Stimulated activated CD8-positive, alpha-beta memory T cell treated with anti-CD3 and anti-CD28 coated beads, Interleukin-4, amount 100 ng/mL, for 1 hour (primary cell): ENCODE measurements at places on chromosomes 16 and 17.

GRCh38 chr17:78781104-78781892, 775 bp downstream of the CYTH1 start:
- DNase-seq, result no peak

DNA sequence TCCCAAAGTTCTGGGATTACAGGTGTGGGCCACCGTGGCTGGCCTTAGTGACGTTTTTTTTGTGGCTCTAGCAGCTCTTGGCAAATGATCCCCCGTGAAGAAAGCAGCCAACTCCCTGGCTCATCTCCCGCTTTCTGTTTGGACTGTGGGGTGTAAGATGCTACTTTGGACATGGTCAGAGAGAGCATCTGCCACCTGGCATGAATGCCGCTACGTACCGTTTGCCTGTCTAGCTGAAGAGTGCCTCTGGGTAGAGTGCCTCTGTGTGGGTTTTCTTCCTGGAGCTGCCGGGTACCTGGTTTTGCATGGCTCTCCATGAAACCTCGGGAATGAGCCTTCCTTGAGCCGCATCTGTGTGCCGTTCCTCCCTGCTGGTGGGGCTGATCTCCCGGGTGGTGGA, 34.3 kb downstream of the NDEL1 start:
- DNase-seq, result no peak

DNA sequence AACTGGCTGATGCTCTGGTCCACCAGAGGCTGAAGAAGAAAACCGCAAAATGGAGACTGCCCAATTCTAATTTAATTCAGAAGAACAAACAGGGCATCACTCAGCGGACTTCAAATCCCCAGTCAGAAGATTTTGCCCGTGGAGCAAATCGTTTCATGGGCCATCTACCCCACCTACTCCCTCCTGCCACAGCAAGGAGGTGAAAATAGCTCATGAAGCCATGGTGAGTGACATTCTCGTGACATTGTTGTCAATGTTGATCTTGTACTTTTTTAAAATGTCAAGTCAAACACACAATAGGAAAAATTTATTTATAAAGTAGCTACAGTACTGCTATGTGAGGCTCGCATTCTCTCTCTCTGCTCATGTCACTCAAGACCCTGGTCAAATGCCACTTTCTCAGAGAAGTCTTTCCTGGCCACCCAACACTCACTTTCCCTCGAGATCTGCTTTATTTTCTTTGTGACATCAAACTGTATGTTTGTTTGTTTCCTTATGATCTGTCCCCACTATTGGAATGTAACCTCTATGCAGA, 31.3 kb upstream of the SOX9 start:
- no peak for DNase-seq

GRCh38 chr17:77049440-77049839, 91.3 kb upstream of the SEC14L1 start:
- no peak for DNase-seq

DNA sequence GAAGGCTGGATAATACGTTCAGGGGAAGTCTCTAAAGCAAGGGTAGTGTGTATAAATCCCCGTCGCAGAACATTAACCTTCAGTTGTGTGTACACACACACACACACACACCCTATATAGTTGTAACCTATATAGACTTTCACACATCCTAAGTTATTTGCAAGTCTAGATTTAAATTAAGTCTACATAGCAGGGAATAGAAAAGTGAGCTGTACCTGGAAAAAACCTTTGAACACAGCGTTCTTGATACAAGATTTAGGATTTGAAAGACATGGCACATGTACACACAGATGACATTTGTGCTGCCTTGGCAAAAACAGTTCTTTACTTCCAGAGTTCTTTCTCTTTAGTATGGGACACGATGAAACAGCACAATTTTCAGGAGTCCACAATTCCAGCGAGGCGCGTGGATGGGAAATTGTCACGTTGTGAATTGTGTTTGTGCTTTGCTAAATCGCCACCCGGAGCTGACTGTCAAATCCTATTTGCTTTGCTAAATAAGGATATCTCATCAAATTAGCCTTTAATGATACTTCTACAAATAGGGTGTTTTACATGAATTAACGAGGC, 233.9 kb downstream of the MRTFB start:
- DNase-seq, result no peak

DNA sequence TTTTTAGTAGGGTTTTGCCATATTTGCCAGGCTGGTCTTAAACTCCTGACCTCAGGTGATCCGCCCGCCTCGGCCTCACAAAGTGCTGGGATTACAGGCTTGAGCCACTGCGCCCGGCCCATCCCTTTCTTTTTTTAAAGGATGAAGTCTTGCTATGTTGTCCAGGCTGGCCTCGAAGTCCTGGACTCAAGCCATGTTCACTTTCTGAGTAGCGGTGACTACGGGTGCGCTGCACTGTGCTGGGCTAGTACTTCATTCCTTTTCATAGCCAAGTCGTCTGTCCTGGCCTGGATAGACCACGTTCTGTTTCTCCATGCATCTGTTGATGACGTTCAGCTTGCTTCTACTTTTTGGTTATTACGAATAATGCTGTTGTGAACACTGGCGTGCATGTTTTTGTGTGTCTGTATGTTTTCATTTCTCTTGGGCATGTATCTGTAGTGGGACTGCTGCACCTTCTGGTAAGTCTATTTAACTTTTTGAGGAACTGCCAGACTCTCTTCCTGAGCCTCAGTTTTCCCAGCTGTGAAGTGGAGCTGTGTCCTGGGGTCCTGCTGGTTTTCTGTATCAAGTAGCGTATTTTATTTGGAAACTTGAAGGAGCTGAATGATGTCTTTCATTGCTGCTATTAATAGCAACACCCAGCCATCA, 40.0 kb upstream of the GSE1 start:
- DNase-seq, result no peak

DNA sequence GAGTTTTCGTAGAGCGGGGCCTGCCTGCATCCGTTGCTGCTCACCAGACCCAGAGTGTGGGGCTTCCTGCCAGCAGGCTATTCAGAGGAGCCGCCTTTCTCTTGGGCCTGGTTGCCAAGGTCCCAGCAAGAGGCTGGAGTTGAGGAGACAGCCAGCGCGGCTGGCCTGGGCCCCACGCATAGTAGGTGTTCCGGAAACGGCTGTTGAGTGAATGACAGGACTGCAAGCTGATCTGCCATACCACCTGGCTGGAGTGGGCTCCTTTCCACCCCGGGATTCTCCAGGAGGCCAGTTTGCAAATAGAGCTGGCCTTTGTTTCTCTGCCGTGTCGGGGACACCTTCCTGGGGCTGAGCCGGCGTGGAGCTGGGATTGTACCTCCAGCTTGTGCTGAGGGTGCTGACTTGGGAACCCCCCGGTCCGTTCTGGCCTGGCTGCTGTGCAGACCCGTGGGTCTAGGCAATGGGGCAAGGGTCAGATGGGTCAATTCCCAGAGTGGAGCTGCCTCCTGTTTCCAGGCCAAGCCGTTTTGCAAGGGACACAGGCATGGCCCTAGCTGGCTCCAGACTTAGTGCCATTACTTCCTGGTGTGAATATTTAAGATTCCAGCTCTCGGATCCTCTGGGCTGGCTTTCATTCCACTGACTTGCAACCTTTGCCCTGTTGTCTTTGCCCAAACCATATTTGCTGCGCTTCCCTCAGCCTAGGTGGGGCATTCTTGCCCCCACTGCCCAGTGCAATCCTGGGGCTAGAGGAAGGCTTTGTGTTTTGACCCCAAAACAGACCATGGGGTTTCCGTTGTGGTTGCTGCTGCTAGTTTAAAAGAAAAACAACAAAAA, 68.8 kb downstream of the CMIP start:
- no peak for DNase-seq

- DNase-seq, result no peak
Measured at GRCh38 chr16:24511792-24512191, 27.6 kb upstream of the RBBP6 start.

DNA sequence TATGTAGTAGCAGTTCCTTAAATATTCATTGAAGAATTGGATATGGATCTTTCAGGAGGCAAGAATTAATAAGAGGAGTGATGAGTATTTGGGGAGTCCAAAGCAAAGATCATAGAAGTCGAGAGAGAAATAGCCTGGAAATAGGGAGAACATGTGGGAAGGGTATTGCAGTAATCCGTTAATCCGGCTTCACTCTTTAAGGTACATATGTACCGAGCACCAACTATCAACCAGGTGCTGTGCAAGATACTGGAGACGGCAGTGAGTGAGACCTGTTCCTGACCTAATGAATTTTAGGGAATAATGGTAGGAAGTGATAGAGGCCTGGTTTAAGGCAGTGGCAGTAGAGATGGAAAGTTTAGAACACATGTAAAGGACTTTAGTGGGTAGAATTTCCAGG, 1.1 kb downstream of the ELP5 start:
- no peak for DNase-seq

DNA sequence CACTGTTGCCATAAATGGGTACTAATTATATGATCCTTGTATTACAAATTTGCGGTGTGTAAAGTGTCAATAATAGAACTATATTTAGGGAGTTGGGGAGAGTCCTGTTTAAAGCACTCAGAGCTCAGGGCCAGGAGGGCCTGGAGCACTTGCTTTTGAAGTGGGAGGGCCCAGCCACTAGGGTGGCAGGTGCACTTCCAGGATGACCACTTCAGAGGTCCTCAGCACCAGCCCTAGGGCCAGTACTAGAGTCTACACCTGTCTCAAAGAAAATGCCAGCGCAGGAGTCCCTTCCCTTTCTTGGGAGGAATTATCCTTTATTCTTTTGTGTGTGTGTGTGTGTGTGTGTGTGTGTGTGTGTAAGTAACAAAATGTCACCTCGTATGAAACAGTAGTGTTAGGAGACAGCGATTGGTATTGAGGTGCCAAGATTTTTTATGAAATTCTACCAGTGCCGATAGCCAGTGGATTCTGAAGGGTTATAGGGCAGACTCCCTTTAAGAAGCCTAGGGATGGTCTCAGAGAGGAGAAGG, 31.9 kb downstream of the MYO18A start:
- DNase-seq, result no peak

DNA sequence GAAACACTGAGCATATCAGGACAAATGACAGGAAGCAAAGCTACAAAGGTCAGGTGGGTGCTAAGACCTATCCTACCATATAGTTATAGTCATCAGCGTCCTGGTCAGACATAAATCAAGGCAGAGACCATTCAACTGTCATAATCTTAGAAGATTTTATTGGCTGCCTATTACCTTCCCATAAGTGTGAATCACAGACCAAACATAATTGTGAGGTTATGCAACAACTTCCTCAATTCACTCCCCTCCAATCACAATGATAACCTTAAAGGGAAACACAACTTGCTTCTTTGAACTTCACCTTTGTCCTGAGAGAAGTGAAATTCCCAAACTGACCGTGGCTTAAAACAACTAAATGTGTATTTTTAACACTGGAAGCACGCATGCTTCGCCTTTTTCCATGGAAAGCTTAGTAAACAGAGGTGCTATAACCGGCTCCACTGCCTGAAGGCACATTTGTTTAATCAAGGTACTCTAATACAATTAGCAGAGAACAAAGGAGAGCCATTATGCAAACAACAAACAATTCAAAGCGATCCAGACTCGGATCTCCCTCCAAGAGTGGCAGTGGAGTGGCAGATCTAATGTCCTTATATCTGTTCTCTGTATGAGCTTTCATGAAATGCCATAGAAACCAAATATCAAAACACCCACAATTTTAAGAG, 84.9 kb downstream of the TMEM114 start:
- no peak for DNase-seq

DNA sequence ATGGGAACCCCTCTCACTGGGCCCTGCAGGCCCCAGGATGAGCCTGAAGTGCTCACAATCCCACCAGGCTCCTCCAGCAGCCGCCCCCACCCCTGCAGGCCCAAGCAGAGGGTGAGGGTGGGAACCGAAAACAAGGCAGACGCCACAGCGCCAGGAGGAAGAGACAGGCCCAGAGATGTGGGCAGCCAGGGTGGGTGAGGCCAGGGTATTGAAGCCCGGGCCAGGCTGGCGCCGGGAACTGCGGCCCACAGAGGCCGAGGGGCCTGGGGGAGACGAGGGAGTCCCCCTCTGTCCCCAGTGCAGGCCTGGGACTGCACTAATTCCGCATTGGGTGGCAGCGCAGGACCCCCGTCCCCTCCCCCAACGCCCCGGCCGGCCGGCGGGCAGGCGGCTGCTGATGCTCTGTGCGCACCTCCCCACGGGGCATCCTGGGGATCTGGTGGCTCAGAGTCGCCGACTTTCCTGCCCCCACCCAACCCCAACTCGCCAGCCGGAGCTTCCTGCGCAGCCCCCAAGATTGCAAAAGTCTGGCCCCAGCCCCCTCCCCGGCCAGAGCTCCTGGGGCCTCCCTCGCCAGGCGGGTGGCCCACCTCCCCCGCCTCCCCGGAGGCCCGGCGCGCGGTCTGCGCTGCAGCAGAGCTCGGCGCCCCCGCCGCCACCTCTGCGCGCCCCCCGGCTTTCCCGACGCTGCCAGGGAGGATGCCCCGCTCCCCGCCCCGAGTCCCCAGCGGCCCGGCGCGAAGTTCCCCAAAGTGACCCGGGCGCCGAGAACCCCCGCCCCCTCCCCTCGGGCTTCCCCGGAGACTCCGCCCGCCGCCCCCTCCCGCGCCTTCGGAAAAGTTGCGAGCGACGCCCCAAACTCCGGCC, 107.8 kb downstream of the ENGASE start:
- no peak for DNase-seq

DNA sequence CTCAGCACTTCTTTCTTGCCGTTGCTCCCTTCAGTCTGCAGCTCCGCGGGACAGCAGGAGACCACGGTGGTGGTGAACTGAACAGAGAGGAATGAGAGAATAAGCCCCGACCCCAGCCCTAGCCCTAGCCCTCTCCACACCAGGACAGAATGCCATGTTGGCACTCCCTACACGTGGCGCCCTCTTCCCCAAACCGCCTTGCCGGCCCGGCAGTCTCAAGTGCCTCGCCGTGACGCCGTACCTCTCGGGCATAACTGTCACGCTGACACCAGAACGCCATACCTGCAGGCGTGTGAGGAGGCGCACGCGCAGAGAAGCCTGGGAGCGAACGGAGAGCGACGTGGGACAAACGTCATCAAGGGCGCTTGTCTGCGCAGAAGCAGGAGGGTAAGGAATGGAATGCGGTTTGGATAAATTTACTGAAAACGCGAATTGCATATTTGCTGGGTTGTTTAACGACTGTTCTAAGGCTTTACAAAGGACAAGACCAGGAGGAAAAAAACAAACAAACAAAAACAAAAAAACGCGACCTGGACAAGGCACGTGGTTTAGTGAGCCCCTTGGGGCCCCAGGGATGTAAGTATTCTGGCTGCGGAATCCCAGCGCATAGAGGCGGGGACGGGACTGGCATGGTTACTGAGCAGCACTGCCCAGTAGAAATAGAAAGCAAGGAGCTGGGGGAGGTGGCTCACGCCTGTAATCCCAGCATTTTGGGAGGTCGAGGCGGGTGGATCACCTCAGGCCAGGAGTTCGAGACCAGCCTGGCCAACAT, at the start of gene AARSD1:
AARSD1 (minus strand) TSS at position 294 of the 772 bp plus-strand sequence; CDS start at position 280, 14 bp downstream.
- peak; percentile 77 for DNase-seq

GRCh38 chr17:80920441-80920840, 71.2 kb upstream of the CHMP6 start:
- no peak for DNase-seq

- DNase-seq, result no peak
Measured at GRCh38 chr17:73667181-73667959, 23.1 kb upstream of the SDK2 start.

- no peak for DNase-seq
Measured at GRCh38 chr16:24748242-24748641, 18.8 kb downstream of the TNRC6A start.
